ENCODE measurements at places on chromosomes 11 and 22.
A peak's percentile ranks its signal among the peaks of the same experiment; 100 is the strongest.

DNA sequence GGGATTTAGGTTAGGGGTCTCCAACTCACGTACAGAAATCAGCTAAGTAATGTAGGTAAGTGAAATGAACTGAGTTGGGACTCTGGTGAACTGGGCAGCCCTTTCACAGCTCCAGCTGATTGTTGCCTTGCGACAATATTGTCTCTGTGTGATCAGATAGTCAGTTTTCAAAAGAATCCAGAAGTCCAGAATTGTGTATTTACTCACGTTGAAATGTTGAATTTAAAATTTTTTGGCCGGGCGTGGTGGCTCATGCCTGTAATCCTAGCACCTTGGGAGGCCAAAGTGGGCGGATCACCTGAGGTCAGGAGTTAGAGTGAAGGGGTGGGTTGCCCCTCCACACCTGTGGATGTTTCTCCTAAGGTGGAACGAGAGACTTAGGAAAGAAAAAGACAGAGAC, 18.8 kb upstream of the WDR74 start:
- no peak for DNase-seq

GRCh38 chr11:6365659-6366058, 24.6 kb upstream of the SMPD1 start:
- DNase-seq, result no peak

DNA sequence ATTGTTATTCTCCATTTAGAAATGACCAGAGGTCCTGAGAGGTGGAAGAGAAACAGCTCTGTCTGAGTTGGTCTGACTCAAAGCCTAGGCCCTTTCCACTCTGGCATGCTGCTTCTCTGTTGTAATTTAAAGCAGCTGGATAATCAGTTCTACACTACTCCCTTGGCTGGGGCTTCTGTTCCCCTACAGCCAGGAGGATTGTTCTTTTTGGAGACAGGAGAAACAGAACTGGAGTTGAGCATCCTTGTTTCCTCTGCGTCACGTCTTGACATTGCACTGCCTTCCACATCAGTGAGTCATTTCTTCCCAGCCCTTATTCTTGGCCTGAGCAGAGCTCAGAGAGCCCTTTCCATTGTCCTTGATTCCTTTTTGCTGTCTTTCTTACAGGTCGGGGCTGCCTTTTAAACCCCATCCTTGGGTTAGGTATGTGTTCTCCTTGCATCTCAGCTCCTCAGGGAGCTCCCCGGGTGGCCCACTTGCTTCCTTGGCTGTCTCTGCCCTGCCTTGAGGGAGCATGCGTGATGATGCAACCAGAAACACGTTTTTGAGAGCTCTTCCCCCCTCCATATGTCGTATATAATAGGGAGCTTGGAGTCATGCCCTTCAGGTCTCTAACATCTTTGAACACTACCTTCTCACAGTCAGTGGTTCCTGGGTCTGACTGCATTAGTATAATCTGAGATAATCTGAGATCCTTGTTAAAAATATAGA, 35.7 kb downstream of the CYB5R2 start:
- DNase-seq, result no peak

DNA sequence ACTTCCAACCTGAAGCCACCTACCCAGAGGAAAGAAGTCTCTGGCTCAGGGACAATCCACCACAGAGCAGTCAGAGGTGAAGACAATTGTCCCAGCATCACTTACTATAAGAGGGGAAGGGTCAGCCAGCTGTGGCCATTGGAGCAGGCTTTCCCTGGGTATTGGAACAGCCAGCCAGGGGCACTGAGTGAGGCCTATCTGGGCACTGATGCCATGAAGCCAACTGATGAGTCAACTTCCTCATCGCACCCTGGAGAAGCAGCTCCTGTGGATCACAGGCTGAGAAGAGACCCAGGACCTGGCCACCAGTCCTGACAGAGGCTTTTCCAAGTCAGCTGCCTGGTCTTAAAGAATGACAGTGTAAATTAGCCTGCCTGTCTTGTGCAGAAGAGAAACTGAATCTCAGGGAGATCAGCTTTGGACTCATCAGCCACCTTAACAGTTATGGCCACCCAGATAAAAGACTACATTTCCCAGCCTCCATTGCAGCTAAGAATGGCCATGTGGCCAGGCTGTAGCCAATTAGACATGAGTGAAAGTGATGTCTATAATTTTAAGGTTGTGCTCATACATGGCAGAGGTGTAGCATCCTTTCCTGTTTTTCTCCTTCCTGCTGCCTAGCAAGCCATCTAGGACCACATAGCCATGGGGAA, 19.0 kb downstream of the CHST1 start:
- DNase-seq, result no peak

DNA sequence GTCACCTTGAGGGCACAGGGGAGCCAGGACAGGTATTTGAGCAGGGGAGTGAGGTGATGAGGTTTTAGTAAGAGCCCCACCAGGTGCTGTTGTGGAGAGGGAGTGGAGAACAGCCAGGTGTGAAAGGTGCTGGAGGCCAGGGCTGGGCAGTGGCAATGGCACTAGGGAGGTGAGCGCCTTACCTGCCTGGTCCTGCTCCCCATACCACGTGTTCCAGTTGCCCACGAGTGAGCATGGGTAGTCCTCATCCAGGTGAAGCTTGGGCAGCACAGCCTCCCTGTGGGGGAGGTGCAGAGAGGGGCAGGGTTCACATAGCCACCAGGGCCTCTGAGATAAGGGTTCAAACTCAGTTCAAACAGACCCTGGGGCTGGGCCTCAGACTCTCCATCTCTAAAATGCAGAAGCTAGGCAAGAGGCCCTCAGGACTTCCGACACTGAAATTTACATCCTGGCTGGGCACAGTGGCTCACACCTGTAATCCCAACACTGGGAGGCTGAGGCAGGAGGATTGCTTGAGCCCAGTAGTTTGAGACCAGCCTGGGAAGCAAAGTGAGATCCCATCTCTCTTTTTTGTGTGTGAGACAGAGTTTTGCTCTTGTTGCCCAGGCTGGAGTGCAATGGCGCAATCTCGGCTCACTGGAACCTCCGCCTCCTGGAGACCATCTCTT, 11.8 kb downstream of the NIPSNAP1 start:
- DNase-seq, result no peak

DNA sequence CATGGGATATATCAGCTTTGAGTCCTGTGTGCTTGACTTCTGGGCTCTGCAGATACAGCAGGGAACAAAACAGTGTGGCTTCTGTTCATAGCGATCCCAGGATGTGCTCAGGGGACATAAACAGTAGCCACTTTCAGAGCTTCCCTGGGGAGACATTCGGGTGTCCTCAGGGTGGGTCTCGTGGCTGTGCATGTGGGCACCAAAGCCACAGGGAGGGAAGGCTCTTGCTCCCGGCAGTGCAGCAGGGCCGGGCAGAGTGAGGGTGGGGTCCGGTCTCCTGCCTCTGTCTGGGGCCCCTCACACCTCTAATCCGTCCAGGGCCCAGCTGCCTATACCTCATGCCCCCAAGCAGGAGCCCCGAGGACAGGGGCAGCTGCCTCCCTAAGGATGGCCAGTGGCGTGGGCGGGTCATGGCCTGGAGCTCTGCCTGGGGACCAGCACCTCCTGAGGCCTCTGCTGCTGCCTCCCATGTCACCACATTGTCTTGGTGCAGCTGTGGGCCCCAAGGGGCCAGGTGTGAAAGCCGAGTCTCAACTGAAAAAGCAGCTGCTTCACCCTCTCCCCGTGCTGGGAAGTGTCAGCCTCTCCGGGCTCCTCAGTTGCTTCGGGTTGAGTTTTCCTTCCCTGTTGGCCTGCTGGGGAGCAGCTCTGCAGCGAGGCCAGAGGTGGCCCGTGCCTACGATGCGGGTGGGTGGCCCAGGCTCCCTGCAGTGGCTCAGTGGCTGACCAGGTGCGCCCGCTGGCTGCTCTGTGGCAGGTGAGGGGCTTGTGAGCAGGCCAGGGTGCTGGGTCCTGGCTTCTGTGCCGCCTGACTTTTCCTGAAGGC, 3.8 kb downstream of the TPCN2 start:
- DNase-seq, result no peak

GRCh38 chr11:63761188-63761587, 7.4 kb downstream of the ZFTA start:
- DNase-seq, result no peak

DNA sequence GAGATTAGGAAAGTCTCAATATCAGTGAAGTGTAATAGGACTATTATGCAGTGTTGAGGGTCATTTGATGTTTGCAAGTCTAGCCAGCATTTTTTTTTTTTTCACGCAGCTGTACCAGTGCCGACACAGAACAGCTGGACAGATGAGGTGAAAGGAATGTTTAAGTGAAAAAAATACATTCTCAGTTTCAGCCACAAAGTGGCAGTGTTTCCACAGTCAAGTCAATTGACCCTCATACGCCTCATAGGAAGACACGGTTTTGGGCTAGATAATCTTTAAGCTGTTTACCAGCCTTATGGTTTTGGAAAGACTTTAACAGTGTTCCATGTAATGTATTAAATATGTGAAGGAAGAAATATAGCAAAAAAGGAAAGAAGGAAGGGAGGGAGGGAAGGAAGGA, 349.9 kb upstream of the ANO3 start:
- DNase-seq, result peak; percentile 16

GRCh38 chr11:34647532-34647931, 26.6 kb downstream of the EHF start:
- no peak for DNase-seq

DNA sequence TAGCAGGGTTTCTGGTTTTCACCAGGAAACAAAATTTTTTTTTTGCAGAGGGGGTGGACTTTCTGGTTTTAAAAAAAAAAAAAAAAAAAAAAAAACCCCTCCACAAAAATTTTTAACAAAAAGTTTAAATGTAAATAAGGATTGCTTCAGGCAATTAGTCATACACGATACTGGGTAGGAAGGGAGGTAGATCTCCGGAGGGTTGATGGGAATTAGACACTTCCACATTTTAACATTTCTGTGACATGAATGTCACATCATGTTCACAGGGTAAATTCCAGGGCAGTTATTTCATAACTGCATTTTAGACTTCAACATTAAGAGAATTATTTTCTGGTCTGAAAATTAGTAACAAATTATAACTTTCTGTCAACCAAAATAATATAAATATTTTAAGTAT, 15.9 kb downstream of the NUP98 start:
- DNase-seq, result no peak

DNA sequence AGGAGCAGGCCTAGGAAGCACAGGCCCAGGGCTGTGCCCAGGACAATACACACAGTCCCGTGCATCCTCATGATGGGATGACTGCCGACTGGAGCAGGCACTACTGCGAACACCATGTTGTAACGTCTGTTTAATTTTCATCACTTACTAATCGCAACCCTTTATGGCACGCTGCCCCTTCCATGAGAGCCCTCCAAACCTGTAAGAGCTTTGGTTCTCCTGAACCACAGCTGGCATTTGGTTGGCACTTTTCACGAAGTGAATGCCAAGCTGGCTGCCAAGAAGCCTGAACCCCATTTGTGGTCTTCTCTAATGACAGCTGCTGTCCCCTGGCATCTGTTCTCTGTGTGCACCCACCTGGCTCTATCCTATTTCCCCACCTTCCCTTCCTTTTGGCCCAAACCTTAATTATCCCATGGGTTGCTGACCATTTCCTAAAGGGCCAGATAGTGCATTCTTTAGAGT, 36.5 kb downstream of the APOL1 start:
- no peak for DNase-seq

DNA sequence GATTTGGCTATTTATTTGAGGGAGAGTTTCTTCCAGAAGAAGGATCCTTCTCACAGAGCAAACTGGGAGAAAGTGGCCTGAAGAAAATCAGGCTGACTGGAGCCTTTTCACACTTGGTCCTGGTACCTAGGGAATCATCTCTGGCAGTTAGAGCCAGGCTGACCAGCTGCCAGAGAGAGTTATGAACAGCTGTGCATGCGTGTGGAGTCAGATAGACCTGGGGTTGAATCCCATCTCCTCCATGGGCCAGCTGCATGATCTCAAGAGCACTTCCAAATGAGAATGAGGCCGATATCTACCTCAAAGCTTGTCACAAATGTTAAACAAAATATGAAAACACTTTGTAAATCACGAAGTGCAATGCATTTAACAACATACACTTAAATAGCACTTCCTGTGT, 390.0 kb downstream of the TENM4 start:
- no peak for DNase-seq

GRCh38 chr22:26941896-26942636, 284.7 kb downstream of the MIAT start:
- no peak for DNase-seq

DNA sequence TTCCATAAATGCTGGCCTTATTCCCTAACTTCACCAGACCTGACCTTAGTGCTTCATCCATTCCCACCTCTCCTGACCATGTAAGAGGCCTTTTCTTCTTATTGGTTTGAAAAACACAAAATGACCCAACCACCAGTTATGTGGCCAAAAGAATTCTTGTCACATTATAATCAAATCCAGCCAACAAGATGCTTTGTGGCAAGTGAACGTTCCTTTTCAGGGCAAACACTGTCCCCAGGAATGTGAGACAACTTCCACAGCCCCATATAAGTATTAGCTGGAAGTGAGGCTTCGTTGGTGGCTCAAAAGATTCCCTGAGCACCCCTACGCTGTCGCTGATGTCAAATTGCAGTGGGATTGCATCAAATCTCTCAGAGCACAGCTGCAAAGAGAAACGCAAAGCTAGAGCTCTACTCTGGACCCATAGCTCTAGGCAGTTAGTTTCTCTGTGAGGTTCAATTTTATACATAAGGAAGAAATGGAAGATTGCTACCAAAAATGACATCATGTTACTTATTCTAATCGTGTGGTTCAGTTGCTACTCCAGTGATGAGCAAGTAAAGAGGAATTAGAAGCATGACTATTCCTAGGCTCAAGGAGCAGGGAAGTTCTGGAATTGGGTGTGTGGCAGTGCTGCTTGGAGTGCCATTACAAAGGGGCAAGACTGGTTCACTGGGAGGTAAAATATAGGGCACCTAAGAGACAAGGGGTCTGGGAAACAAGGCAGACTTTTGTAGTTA, 26.1 kb downstream of the GLYATL1 start:
- no peak for DNase-seq

GRCh38 chr11:61811831-61812230, 5.0 kb downstream of the FADS1 start:
- DNase-seq, result no peak

GRCh38 chr22:35103761-35104160, 37.8 kb downstream of the ISX start:
- DNase-seq, result no peak

DNA sequence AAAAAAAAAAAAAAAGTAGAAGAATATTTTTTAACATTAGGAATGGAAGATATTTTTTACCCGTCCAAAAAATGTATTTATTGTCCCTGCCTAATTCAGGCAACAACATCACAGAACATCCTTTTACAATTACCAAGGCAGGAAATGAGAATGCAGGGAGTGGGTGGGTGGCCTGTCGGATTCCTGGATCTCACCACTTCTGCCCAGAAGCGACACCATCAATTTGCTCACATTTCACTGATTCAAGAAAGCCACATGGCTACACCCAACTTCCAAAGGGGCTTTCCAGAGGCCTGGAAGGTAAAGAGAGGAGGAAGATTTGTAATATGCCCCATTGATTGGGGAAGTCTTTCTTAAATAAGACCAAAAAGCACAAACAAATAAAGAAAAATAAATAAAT, 93.8 kb upstream of the CLPB start:
- no peak for DNase-seq

DNA sequence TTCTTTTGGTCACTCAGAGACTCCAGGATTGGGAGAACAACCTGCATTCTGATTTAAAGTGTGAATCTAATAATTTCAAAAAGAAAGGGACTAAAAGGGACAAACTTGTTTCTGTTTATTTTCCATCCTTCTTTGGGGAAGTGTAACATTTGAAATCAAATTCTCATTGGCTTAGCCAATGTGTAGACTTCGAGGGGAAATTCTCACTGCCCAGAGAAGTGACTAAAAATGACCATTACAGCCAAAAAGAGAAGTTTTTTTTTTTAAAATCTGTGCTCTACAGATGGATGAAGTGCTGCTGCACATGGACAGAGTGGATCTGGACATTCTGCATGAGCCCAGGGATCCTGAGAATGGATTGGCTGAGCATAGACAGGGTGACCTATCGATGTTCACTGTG, 49.4 kb upstream of the ELF5 start:
- DNase-seq, result no peak

- DNase-seq, result peak; percentile 31
Measured at GRCh38 chr22:37186997-37187522, 987 bp downstream of the C1QTNF6 start.

All from SW 1271 (cell line).